ENCODE measurements at places on chromosomes 5 and 9. TPM values are rescaled to one million over a fixed set of nuclear protein-coding genes. Genes with fewer than 3 reads are reported as not detected.

Gene NR2F1
- 65.0 TPM for total RNA-seq

Gene FBN2
- 14.7 TPM for total RNA-seq

Gene RFESD
- 3.2 TPM for total RNA-seq

Gene S1PR3
- total RNA-seq, result 14.2 TPM

Gene SSBP2
- total RNA-seq, result 24.6 TPM

Gene TMEM174
- not detected for total RNA-seq

Gene SPATA31E1
- not detected for total RNA-seq

Gene AKNA
- 4.3 TPM for total RNA-seq

Gene ANKRD55
- total RNA-seq, result not detected

Gene GCNT1
- 14.7 TPM for total RNA-seq

Gene IGIP
- total RNA-seq, result 9.1 TPM

Gene CARD6
- 12.1 TPM for total RNA-seq

Gene MGAT4B
- 101 TPM for total RNA-seq

Gene GARNL3
- 0.63 TPM for total RNA-seq

Gene SPARC
- total RNA-seq, result 832 TPM

Gene CAMK2A
- total RNA-seq, result 0.47 TPM

Gene PCDHB10
- 1.4 TPM for total RNA-seq

Gene ABHD17B
- total RNA-seq, result 13.1 TPM

Gene AHRR
- 29.2 TPM for total RNA-seq

Gene PCDHGA5
- 1.6 TPM for total RNA-seq

Gene CAST
- total RNA-seq, result 74.2 TPM

Gene PFN3
- not detected for total RNA-seq

Gene INSL6
- total RNA-seq, result not detected

Gene DAPK1
- 1.0 TPM for total RNA-seq

Gene ZNF484
- 11.8 TPM for total RNA-seq

Gene BHMT
- total RNA-seq, result not detected

Gene SLC36A2
- not detected for total RNA-seq

Gene ACTL7B
- not detected for total RNA-seq

Gene ZNF454
- 2.8 TPM for total RNA-seq

Gene PRDM9
- not detected for total RNA-seq

Gene GZMA
- not detected for total RNA-seq

Gene ARHGAP26
- total RNA-seq, result 10.9 TPM

Gene ORM2
- total RNA-seq, result not detected

Gene MYMK
- not detected for total RNA-seq

Gene PPP3R2
- 0.09 TPM for total RNA-seq

Gene FOXD4L6
- not detected for total RNA-seq

Gene MLANA
- not detected for total RNA-seq

Gene ITGA2
- total RNA-seq, result 8.3 TPM

Measured in bronchial smooth muscle cell (primary cell).